ENCODE measurements at places on chromosomes 12 and 14. TPM values are rescaled to one million over a fixed set of nuclear protein-coding genes. Genes with fewer than 3 reads are reported as not detected.

The TPPP2 gene
- total RNA-seq, result 0.49 TPM

The CSRNP2 gene
- total RNA-seq, result 38.4 TPM

DNA sequence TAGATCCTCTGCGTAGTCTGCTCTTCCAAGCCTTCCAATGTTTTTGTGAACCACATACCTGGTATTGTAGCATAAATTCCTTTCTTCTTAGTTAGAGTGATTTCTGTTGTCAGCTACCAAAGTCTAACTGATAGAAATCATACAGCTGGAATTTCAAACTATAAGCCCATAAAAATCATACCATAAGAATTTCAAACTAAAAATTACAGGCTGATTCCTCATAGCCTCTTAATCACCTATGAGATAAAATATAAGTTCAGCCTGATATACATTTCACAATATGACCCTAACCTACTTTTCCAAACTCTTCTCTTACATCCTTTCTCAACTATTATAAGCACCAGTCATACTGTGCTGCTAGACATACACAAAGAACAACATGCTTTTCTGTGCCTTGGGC lies 64.8 kb downstream of the PTHLH start:
- no peak for DNase-seq

DNA sequence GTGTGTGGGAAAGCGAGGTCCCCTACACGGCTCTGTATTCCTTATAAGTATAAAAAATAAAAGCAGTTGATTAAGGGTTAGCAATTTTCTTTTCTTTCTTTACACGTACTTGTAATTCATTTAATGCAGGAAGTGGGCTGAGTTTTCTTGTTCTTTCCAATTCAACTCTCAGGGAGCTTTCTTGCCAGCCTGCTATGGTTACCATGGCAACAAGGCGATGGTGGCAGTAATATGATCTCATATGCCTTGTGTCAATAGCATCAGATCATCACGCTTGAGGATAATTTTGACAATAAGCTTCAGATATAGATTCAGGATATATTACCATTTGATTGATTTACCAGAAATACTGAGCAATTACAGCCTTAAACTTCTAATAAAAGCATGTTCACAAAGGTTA lies 466.5 kb downstream of the APAF1 start:
- DNase-seq, result no peak

GRCh38 chr14:93090826-93091555 lies 24.7 kb downstream of the ITPK1 start:
- DNase-seq, result no peak

Measured in sciatic nerve (tissue), 2 donors.